ENCODE measurements at places on chromosomes 3 and 15.

DNA sequence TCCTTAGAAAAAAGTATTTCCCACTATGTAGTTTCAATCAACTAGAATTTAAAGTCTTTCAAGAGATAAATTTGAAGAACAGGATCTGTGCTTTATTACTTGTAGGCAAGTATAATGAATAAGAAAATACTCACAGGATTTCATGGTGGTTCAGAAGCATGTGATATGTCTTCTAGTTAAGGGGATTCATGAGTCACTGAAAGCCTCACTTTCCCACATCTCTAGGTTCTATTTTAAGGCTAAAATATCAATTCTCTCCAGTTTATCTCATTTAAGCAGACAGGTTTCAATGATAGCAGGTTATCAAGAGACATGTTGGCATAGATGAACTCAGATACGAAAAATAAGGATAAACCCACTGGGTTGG, 437.8 kb upstream of the BCHE start:
- DNase-seq, result no peak

- DNase-seq, result peak; percentile 42
Observed at GRCh38 chr3:150275941-150276340, 132.2 kb upstream of the TSC22D2 start.

GRCh38 chr15:78620527-78621421, at the start of gene CHRNA3:
CHRNA3 (minus strand) TSS chr15:78620996; CDS start chr15:78620794, 202 bp downstream.
- DNase-seq, result no peak

DNA sequence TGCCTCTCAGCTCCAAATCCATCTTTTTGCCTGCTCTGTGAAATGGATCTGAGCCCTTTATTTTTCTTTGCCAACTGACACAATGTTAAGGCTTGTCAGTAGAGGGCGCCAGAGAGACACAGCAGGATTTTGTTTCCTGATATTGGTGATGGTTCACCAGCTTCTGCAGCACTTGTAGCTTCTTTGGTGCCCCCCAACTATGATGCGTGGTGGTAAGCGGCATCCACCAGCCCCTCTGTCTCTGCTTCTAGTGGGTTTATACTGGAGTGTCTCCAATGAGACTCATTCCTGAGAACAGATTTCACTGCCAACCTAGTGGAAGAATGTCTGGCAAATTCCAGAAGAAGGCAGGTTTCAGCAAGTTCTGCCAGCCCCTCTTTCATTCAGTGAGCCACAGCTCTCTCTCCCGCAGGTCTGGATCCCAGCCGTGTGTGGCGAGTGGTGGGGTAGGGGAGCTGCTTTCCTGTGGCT, 471.9 kb upstream of the FRG2C start:
- DNase-seq, result peak; percentile 56

- DNase-seq, result no peak
Observed at GRCh38 chr3:62632510-62633294, 242.5 kb downstream of the CADPS start.

- DNase-seq, result peak; percentile 73
Observed at GRCh38 chr15:48896869-48897814, 19.2 kb downstream of the EID1 start.

DNA sequence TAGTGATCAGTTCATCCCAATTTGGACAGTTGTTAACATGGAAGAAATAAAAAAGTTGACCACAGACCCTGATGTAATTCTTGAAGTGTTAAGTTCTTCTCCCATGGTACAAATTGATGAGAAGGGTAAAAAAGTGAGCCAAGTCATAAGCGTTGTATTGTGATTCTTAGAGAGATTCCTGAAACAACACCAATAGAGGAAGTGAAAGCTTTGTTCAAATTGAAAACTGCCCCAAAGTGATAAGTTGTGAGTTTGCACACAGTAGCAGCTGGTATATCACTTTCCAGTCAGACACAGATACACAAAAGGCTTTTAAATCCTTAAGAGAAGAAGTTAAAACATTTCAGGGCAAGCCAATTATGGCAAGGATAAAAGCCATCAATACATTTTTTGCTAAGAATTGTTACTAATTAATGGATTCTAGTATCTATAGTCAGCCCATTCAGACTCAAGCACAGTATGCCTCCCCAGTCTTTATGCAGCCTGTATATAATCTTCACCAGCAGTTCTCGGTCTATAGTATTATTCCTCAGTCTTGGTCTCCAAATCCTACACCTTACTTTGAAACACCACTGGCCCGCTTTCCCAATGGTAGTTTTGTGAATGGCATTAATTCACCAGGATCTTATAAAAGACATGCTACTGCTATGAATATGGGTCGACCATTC, 38.2 kb downstream of the CDIN1 start:
- DNase-seq, result no peak

- DNase-seq, result peak; percentile 95
Observed at GRCh38 chr3:188270423-188270972, 116.5 kb downstream of the LPP start.

DNA sequence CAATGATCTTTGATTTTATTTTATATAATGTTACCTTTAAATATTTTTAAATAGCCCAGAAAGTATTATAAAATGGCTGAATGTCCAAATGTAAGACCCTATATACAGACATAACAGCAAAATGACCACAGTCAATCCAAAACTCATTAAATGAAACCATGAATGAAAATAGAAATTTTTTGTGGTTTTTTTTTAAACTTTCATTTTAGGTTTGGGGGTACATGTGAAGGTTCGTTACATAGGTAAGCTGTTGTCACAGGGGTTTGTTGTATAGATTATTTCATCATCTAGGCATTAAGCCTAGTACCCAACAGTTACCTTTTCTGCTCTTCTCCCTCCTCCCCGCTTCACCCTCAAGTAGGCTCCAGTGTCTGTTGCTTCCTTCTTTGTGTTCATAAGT, 108.8 kb downstream of the FAIM start:
- no peak for DNase-seq

- no peak for DNase-seq
Observed at GRCh38 chr3:141642215-141642614, 95.9 kb upstream of the RNF7 start.

Measured in cardiac fibroblast (primary cell).